ENCODE measurements at places on chromosomes 13 and 19.
A peak's percentile ranks its signal among the peaks of the same experiment; 100 is the strongest.

GRCh38 chr19:4067396-4068046 lies 822 bp upstream of the ZBTB7A start:
- DNase-seq, result no peak

- no peak for DNase-seq
Observed at GRCh38 chr19:2774953-2775555, 8.0 kb downstream of the SGTA start.

- DNase-seq, result no peak
Observed at GRCh38 chr13:95437561-95437960, 115.0 kb upstream of the CLDN10 start.

- no peak for DNase-seq
Observed at GRCh38 chr19:30791088-30791487, 418.9 kb downstream of the ZNF536 start.

DNA sequence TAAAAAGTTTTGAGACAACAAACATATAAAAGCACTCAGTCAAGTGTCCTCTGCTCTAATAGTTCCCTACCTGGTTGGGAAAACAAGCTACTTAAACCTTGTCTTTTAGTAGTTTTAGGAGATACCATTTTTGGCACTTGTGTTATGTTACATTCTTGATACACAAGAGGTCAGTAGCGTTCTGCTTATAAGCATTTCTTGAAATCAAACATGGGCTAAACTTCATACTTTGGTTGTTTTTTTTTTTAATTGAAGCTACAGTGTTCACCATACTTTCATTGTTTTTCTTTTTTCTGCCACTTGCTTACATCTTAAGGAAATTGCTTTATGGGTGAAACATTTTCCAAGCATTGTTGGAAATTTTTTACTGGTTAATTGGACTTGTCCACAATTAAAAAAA lies 12.9 kb downstream of the NHLRC3 start:
- DNase-seq, result peak; percentile 24

- peak; percentile 22 for DNase-seq
Observed at GRCh38 chr13:107881362-107881761, 334.0 kb downstream of the LIG4 start.

GRCh38 chr19:40805258-40805868 lies 6.4 kb downstream of the EGLN2 start:
- no peak for DNase-seq

DNA sequence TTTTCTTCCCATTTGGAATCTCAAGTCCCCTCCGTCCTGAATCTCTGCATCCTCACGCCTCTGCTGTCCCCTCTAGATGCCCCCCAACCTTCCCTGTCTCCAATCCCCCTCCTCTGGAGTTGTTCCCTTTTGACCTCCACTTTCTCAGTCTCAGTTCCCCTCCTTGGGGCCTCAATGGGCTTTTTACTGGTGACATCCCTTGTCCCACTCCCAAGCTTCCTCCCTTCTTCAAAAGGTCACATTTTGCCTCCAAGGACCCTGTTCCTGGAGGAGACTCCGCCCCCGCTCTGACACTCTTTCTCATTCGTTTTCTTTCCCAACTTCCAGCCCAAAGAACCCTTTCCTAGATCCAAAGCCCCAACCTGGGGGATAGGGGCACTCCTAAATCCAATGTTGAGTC lies 1.0 kb downstream of the AP2S1 start:
- DNase-seq, result no peak

GRCh38 chr13:93603043-93603442 lies 376.4 kb downstream of the GPC6 start:
- peak; percentile 90 for DNase-seq

- DNase-seq, result peak; percentile 47
Observed at GRCh38 chr13:80214521-80214991, 126.4 kb downstream of the SPRY2 start.

- no peak for DNase-seq
Observed at GRCh38 chr13:32976056-32976805, 40.0 kb upstream of the KL start.

GRCh38 chr19:313988-314815 lies 23.0 kb upstream of the PLPP2 start:
- DNase-seq, result no peak

DNA sequence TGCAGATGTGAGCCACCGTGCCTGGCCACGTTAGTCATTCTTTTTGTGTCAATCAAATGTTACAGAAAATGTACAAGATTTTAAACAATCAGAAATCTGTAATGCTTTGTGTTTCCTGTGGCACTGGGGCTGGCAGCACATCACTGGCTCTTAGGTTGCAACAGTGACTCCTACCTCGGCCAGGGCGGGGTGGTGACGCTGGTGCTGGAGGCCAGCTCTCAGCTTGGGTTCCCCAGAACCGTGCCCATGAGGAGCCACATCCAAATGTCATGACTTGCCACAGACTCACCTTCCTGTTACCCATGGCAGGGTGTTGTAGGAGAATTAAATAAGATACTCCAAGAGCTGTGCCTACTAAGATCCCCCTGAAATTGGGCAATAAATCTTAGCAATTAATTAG lies 161.7 kb downstream of the TEX29 start:
- no peak for DNase-seq

DNA sequence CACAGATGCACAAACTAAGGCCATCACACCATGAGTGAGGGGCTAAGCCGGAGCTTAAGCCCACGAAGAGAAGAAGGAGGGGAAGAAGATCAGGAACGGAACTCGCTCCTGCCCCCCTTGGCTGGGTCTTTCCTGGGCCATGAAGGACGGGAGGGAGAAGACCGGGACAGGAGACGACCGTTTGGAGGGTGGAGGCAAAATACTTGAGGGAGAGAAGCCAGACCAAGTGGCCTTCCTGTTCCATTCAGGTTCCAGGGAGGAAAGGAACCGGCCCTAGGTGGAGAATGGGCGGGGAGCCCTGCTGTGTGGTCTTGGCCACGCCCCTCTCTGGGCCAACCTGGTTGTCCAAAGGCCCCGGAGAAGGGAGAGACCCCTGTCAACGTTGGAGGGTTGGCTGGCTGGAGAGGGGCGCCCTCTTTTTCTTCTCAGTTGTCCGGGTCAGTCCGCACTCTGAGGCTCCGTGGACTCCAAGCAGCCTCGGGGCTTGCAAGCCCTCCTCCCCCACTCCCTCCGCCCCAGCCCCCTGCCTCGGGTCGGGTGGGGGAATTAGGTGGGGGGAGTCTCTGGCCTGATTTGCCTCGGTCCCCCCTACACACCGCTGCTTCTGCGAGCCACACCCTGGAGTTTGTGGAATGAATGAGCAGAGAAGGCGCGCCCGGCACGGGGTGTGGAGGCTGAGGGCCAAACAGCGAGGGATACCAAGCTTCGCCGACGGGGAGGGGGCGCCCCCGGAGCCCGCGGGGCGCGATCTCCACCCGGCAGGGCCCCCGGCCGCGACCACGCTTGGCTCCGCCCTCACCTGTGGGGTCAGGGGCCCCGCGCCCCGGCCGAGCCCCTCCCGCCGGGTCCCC lies 757 bp downstream of the FBN3 start:
- no peak for DNase-seq

- no peak for DNase-seq
Observed at GRCh38 chr19:57210381-57210780, 19.1 kb downstream of the ZNF264 start.

GRCh38 chr19:9128171-9128570 lies 1.4 kb upstream of the OR7G3 start:
- no peak for DNase-seq

- DNase-seq, result no peak
Observed at GRCh38 chr13:37001921-37002250, 1.3 kb downstream of the EXOSC8 start.

GRCh38 chr19:31591258-31591657 lies 242.0 kb upstream of the TSHZ3 start:
- DNase-seq, result no peak

GRCh38 chr13:79011179-79011578 lies 352.2 kb upstream of the OBI1 start:
- no peak for DNase-seq
